ENCODE measurements at places on chromosomes 13 and 19. TPM values are rescaled to one million over a fixed set of nuclear protein-coding genes. Genes with fewer than 3 reads are reported as not detected.

DNA sequence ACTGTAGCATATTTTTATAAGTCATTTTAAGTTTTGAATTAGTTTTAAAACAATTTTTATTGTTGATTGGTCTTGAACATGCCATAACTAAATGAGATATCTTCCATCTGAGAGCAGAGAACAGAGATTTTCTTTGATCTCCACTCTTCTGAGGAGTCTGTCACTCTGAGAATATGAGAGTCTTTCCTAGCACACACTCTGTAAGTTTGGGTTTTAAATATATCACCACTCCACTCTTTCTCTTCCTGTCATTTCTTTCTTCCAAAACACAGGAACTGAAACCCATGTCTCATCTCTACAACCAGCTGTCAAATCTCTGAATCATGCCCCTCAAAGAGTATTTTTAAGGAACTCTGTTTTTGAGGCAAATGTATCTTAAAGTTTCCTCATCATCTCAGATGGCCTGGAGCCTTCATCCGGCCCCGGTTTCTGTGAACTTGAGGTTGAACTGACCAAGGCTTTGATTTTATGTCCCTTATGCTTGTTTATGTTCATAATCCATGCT is 698.2 kb upstream of the SGCG start:
- no peak for DNase-seq

TTC9B gene
- not detected for total RNA-seq

APOC1 gene
- 1.8 TPM for total RNA-seq

DNA sequence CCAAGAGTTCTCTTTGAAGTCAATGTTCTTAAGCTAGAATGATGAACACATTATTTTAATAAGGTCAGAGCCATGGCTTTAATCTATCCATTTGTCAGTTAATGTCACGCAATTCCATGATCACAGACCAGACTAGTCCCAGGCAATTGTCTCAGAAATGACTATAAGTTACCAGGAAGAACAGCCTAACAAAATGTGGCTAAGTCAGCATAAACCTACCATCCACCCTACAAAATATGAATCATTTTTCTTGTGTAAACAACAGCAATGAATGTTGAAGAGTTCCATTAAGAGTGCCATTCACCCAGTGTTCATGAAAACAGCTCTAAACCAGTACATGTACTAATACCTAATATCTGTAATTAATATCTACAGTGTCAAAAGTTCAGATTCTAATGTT is 127.5 kb downstream of the KCTD12 start:
- DNase-seq: peak; percentile 42

DNA sequence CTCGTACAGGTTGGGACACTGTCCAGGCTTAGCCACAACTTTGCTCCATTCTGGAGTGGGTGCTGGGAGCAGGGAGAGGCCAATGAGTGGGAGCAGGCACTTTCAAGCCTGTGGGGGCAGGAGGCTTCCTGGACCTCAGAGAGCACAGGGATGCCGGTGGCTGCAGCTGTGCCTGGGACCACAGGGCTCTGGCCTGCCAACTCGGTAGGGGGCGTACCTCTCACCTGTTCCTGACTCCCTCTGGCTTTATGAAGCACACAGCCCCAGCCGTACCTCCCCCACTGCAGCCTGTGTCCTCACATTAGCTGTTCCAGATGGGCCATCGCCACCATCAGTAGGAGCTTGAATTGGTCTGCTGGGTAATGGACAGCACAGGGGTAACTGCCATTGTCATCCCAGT is 278.7 kb upstream of the KLHL1 start:
- no peak for DNase-seq

- DNase-seq: no peak
These were observed 392 bp upstream of the ZNF548 start for GRCh38 chr19:57389194-57389729.

DNA sequence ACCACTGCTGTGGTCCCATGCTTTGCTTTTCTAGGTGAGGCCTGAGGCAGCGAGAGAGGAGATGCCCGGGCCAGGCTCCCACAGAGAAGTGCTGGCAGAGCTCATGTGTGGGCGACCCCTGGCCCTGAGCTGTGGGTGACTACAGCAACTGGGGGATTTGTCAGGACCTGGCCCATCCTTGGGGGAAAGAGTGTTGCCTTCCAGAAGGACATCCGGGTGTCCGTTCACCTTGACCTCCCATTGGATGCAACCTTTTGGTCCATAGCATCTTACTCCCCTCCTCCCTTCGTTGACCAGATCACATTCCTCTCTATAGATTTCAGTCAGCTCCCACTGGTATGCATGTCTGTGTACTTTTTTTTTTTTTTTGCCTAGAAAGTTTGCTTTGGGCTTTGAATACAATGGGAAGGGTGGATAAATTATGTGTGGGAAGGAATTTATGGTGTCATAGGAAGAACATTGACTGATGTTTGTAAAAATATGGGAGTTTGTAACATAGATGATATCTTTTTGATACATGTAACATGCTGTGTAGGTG is 84.2 kb upstream of the RNF113B start:
- no peak for DNase-seq

DMWD gene
- 15.8 TPM for total RNA-seq

GRCh38 chr19:7725791-7726190 is 6.1 kb downstream of the CLEC4G start:
- no peak for DNase-seq

- DNase-seq: no peak
These were observed 46.6 kb upstream of the SLC15A1 start for GRCh38 chr13:98798849-98799645.

DNA sequence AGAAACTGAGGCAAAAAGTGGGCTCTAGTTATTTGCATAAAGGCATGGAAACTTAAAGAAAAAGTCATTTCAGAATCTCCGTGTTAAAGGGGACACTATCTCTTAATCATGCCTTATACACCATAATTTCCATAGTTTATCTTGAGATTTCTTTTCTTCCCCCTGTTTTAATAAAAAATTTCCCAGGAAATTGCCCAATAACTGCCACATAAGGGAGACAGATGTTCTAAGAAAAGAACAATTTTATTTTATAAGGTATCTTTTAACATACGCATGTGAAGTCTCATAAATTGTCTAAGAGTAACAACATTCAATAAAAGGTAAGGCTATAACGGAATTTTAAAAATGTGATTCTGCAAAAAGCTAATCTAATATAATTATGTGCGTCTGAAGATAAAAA is 371.3 kb downstream of the IRS2 start:
- no peak for DNase-seq

NTF4 gene
- not detected for total RNA-seq

MYO1F gene
- total RNA-seq: 0.38 TPM

PDE4C gene
- total RNA-seq: under 0.01 TPM

DNA sequence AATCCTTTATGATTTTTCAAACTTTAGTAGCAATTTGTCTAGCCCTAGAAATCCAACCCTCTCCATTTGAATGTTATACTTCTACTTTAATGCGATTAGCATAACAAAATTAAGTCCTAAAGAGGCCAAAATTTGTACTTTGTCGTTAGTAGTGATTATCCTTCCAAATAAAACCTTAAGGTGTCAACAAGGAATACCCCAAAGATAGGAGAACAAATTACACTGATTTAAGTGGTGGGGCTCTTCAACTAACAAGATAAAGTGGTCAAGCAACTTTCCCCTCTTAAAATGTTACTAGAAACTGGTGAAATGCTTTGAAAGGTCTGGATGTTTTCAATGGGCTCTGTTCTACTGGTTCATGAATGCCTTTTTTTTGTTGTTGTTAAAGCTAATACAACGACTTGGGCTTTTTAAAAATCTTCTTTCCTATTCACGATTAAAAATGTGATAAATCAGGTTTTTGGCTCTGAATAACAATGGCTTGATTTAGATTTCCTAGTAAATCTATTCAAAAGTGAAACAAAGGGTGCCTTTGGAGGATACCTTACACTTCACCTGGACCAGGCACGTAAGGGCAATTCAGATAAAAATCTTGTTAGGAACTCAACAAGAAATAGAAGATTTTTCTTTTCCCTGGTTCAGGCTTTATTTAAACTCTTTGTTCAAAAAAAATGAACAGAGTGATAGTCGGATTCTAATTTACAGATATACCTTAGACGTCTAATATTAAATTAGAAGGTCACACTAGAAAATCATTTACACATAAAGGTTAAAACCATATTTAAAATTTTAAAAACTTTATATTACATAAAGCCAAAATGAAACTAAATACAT is 3.1 kb downstream of the SOX21 start:
- DNase-seq: no peak

DNA sequence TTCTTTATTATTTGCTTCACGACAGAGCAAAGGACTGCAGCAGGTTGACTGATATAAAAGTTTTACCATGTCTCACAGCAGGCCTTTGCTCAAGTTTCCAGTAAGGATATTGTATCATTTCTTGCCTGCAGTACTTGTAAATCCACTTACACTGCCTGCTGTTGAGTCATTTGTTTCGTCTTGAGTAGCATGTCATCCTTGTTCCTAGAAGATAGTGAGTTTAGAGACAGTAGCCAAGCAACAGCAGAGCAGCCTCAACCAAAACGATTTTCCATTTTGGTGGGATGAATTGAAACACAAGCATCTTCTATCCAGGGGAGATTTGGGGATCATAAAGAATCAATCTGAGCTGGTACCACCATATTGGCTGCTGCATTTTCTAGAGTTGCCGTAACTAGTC is 24.0 kb upstream of the ALOX5AP start:
- DNase-seq: no peak

DNA sequence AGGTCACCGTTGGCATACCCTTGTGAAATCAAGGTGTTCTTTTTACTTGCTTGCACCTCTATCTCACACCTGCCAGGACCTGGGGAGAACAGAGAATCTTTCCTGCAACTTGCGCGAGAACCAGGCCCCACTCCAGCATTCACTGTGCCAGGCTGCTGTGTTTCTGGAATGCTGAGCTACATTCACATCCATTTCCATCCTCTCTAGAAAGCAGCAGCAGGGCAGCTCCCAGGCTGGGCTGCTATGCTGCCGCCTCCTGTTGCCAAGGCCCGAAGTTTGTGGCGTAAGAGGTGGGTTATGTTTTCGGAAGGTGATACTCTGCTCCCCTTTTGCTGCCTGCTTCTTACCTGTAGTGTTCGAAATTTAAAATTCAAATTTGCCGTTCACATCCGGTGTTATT is 464.1 kb downstream of the KLF5 start:
- DNase-seq: no peak

PSG3 gene
- 0.13 TPM for total RNA-seq

- DNase-seq: no peak
These were observed 34.2 kb upstream of the CEBPG start for GRCh38 chr19:33339016-33339984.

DNA sequence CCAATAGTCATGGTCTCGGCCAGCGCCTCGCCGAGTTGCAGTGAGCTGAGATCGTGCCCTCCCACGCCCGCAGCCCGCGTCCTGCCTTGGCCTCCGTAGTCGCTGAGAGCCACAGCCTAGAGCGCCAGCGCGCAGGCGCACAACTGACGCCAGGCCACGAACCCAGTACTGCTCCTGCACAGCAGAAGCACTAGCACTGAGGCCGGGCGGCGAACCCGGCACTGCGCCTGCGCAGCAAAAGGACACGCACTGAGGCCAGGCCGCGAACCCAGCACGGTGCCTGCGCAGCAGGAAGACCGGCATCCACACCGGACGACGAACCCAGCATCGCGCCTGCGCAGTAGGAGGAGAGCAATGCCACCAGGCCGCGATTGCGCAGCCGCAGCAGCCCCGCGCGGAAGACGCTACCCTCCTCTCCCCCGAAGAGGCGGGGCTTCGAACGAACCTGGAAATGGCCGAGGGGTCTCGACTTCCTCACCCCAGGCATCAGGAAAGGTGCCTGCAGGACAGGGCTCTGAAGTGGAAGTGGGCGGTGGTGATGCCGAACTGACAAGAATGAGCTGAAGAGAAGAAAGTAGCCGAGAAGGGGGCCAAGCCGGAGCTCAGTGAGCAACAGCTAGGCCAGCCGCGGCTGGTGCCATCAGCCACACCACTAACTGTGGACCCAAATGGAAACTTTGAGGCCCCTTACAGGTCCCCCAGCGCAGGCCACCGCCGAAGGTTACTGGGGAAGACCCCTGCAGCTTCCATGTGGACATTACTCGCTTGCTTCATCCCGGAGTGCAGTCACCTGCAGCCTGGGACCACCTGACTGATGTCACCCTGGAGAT is 7.5 kb downstream of the F10 start:
- no peak for DNase-seq

GRCh38 chr13:24225062-24225461 is 64.5 kb downstream of the SPATA13 start:
- DNase-seq: no peak

HRC gene
- total RNA-seq: not detected

RFX1 gene
- 3.8 TPM for total RNA-seq

GRCh38 chr13:79404985-79405384 is 1.1 kb downstream of the RBM26 start:
- DNase-seq: peak; percentile 38

PLK5 gene
- not detected for total RNA-seq

SYNGR4 gene
- total RNA-seq: not detected

DNA sequence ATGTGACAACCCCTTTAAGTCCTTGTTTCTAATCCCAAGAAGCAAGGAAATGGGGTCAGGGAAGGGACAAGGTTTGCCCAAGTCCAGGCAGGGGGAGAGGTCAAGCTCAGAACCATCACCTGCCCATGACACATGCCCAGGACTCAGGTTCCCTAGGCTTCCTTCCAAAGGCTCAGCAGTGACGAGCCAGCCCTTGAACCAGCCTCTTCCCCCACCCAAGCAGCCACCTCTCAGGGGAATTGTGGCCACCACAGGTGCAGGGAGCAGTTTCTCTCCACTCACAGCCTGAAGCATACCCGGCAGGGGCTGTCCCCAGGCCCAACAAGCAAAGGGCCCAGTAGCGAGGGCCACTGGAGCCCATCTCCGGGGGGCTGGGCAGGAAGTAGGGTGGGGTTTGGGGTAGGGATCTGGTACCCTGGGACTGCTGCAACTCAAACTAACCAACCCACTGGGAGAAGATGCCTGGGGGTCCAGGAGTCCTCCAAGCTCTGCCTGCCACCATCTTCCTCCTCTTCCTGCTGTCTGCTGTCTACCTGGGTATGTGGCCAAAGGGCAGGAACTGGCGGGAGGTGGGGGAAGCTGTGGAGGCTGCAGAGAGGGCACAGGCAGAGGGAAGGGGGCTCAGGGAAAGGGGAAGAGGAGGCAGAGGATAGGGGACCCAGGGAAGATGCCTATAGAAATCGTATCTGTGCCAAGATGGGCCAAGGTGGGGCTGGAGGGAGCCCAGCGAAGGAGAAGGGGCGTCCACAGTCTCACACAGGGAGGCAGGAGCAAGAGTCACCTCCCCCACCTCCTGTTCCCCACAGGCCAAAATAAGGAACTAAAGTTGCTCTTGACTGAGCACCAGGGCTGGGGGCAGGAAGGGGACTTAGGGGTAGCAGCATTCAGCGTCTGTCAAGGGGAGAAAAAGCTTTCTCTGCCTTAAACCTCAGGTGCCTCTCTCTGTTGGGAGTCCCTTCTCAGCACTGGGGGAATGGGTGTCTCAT is at the start of gene CD79A:
Gene CD79A (plus strand): TSS at position 433 of the 986 bp plus-strand sequence. CDS start 26 bp downstream, at position 459.
- DNase-seq: no peak

- no peak for DNase-seq
These were observed 428.2 kb upstream of the KLF12 start for GRCh38 chr13:74562381-74562780.

GRCh38 chr19:30361721-30362120 is 10.5 kb upstream of the ZNF536 start:
- no peak for DNase-seq

GRCh38 chr19:58045411-58046050 is 11.7 kb downstream of the ZSCAN1 start:
- DNase-seq: no peak

LILRA2 gene
- total RNA-seq: not detected
